Osteoblast (primary cell): ENCODE measurements at places on chromosomes 11 and 22. TPM values are rescaled to one million over a fixed set of nuclear protein-coding genes. Genes with fewer than 3 reads are reported as not detected.

CLP1 gene
- 15.2 and 15.6 TPM in 2 replicates for total RNA-seq

PATL1 gene
- 17.7 and 19.5 TPM in 2 replicates for total RNA-seq

DNA sequence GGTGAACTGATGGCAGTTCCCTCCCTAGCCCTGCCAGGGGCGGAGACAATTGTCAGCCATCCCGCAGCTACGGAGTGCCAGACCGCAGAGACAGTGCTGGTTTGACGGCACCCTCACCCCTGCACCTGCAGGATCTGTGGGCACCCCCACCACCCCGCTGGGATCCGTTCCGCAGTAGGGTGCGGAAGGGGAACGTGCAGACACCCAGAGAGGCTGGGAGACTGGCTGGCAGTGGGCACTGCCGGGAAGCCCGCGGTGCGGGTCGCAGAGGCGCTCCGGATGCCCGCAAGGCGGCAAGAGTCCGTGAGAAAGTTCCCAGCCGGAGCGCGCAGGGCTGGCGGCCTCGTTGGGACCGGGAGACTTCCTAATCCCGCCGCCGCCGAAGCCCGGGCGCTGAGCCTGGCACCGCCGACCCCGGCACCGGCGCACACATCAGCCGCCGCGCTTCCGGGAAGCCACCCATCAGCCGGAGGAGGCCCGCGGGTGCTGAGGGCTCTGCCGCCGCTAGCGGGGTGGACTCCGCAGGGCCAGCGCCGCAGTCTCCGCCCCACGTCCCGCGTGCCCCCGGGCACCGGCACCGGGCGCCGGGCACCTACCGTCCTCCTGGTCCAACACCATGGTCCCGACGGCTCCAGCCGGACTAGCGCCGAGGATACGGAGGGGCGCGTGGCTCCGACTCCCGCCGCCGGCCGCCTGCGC is 4.3 kb upstream of the LMO1 start:
- peak; percentile 90 for DNase-seq

- no peak for DNase-seq
These were observed 710 bp upstream of the DGCR2 start for GRCh38 chr22:19122752-19123492.

DNA sequence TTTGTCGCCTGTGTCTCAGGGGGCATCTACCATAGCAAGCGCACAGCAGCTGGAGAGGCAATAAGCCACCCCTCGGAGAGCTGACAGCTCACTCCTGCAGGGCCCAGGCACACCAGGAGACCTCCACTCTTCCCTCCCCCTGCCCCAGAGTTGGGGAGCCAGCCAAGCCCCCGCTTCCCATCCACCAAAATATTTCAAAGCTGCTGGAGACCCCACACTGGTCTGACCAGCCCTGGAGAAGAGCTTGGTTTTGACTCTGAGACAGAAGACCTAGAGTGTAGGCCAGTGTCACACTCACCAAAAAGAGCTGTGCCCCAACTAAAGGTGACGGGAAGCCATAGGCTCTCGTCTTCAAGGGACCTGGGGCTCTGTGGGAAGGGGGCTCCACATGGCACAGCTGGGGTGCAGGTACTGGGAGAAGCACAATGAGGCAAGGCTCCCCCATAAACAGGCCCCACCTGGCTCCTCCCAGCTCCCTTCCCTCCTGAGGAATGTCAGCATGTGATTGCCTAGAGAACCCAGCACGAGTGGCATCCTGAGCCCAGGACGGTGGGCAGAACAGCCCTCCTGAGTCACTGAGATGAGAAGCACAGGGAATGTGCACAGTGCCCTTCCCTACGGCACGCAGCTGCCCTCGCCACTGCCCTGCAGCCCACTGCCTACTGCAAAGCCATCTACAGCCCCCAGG is 5.8 kb upstream of the GNAZ start:
- DNase-seq = peak; percentile 75

TSSK2 gene
- total RNA-seq = not detected in 2 replicates

KRTAP5-9 gene
- total RNA-seq = not detected in 2 replicates

DNA sequence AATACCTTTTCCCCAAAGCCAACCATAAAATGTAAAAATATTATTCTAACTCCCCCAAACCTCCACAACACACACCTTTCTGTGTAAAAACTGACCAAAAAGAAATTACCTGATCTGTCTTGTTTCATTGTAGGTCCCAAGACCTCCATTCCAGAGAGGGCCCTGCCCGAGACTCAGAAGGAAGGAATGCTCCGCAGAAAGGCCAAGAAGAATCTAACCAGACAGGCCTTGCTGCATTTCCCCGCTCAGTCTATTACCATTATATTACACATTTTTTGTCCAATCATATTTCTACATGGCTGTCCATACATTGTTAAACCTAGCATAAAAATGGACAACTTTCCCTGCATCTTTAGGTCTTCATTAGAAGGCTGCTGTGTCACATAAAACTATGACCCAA is 237.5 kb upstream of the UBASH3B start:
- no peak for DNase-seq

SGSM1 gene
- total RNA-seq = not detected in 2 replicates

- peak; percentile 39 for DNase-seq
These were observed 161.5 kb downstream of the CACNA1I start for GRCh38 chr22:39731881-39732555.

PLAAT3 gene
- 25.6 and 34.4 TPM in 2 replicates for total RNA-seq

- peak; percentile 97 for DNase-seq
These were observed 89.8 kb downstream of the RPS6KA4 start for GRCh38 chr11:64448599-64449380.

DNA sequence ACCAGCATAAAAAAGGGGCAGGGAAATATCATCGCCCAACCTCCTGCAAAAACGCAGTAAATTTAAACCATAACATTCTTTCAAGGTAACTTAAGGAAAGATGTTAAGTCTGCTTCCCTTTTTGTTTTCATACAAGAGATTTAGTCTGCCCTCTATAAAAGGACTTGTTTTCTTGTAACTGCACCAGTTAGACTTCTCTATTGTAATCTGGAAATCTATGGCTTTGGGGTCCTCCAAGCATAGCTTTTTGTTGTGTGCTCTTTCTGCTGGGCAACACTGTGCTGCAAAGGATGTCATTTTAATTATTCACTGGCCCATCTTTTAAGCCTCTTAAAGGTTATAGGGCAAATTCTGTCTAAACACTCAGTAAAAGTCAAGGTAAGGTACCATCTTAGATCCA is 136.0 kb downstream of the MAML2 start:
- DNase-seq = no peak

DNA sequence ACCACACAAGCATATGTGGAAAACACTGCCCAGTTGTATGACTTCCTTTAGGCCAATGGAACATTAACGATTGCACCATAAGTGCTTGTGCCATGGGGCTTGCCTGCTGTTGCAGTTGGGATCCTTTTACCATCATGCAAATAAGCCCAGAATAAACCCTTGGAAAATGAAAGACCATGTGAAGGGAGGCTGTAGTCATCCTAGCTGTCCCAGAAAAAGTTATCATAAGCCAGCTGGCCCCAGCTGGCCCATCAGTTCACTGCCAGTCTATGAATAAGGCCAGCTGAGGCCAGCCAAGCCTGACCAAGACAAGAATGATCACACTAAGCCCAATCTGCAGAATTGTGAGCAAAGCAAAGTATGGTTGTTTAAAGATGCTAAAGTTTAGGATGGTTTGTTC is 253.9 kb upstream of the ARHGAP20 start:
- DNase-seq = no peak

PLEKHB1 gene
- total RNA-seq = 0.36 and 1.8 TPM in 2 replicates

DNA sequence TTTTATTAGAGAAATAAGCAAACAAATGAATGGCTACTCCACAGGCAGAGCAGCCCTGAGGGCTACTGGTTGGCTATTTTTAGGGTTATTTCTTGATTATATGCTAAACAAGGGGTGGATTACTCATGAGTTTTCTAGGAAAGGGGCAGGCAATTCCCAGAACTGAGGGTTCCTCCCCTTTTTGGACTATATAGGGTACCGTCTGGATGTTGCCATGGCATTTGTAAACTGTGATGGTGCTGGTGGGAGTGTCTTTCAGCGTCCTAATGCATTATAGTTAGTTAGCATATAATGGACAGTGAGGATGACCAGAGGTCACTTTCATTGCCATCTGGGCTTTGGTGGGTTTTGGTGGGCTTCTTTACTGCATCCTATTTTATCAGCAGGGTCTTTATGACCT is 19.2 kb downstream of the SLC22A6 start:
- DNase-seq = no peak

- peak; percentile 87 for DNase-seq
These were observed 44.1 kb upstream of the FIBIN start for GRCh38 chr11:26949846-26950245.

- peak; percentile 51 for DNase-seq
These were observed 64.0 kb downstream of the SLC22A12 start for GRCh38 chr11:64654958-64655541.

LRRC55 gene
- total RNA-seq = not detected in 2 replicates

HTR3A gene
- not detected in 2 replicates for total RNA-seq

GRCh38 chr22:33837826-33838225 is 82.5 kb downstream of the LARGE1 start:
- DNase-seq = no peak

- DNase-seq = no peak
These were observed 78.4 kb downstream of the ADAMTS15 start for GRCh38 chr11:130526846-130527245.

DNA sequence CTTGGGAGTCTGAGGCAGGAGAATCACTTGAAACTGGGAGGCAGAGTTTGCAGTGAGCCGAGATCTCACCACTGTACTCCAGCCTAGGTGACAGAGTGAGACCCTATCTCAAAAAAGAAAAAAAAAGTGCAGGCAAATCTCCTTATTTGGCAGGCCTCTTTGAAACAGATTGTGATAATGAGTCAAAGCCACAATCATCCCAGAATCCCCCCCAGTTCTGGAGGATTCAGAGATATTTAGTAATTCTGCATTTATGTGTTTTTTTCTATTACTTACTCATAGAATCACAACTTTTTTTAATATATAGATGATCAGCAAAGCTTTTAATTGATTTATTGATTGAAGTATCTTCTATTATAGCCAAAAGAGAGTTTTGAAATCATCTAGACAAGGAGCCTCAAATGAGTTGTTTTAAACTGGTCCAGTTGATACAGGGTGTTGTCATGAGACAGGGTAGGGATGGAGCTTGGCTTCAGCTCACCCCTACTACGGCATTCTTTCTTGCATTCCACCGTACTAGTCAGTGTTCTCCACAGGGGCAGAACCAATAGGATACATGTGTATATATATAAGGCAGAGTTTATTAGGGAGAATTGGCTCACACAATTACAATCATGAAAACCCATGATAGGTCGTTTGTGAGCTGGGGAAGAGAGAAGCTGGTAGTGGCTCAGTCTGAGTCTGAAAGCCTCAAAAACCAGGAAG is 39.3 kb upstream of the SORL1 start:
- no peak for DNase-seq

- no peak for DNase-seq
These were observed 7.3 kb downstream of the PARVB start for GRCh38 chr22:44031158-44031952.

JAML gene
- not detected in 2 replicates for total RNA-seq

DNA sequence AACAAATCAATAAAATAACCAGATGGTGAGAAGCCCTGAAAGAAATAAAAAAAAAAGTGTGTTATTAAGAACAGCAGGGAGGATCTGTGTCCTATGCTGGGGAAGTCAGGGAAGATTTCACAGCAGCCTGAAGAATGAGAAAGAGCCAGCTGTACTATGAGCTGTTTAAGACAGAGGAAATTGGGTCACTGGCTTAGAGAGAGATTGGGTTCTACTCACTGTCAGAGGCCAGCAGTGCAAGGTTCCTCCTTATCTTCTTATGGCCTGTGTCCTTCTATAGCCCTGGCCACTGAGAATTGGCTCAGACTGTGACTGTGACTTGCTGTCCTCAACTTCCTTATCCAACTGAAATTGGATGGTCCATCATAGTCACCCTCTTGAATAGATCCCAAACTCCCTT is 54.8 kb upstream of the FDX1 start:
- no peak for DNase-seq

TSKU gene
- total RNA-seq = 23.5 and 24.2 TPM in 2 replicates

- DNase-seq = no peak
These were observed at the start of gene RIC3 for GRCh38 chr11:8168485-8169257. Gene RIC3, minus strand, starts transcription at chr11:8169025. Its CDS starts 36 bp downstream, at chr11:8168989.

TRABD gene
- total RNA-seq = 13.6 and 13.8 TPM in 2 replicates

DNA sequence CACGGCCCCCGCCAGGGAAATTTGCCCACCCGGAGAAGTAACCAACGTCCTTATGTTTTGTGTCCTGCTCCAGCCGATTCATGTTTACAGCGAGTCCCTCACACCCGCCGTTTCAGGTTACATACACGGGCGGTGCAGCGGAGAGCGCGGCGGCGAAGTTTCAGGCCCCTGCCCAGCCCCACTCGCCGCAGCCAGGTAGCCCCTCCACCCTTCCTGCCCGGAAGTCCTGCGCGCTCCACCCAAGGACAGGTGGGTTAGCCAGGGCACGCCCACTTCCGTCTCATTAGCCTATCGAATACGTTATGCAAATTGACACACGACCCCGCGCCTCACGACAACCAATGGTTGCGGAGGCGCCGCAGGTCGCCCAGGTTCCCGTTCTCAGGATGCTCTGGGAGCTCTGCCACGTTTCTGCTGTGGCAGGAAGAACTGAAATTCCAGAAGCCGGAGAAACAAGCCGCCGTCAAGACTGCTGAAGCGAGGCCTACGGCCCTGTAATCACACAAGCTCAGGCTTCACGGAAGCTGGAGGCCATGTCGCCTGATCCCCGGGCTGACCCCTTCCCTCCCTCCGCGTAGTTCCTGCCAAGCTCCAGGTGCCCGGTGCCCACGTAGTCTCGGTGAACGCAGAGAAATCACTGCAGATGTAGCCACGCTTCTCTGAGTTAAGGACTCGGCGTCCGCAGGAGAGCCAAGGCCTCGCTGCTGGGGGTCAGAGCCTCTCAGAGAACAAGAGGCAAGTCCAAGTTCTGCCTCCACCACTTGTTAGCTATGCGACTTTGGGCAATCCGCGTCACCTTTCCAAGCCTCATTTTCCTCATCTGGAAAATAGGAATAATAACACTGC is 22.4 kb upstream of the MYH9 start:
- DNase-seq = no peak

DKK3 gene
- total RNA-seq = 52.2 and 72.4 TPM in 2 replicates

OR52B4 gene
- not detected in 2 replicates for total RNA-seq

- no peak for DNase-seq
These were observed 164.5 kb downstream of the JRKL start for GRCh38 chr11:96554236-96554820.

GRCh38 chr11:92311616-92312449 is 87.2 kb downstream of the FAT3 start:
- no peak for DNase-seq

ZNRF3 gene
- total RNA-seq = 4.7 and 6.9 TPM in 2 replicates
